WTC11 (cell line): ENCODE measurements at places on chromosomes 7 and 10.

DNA sequence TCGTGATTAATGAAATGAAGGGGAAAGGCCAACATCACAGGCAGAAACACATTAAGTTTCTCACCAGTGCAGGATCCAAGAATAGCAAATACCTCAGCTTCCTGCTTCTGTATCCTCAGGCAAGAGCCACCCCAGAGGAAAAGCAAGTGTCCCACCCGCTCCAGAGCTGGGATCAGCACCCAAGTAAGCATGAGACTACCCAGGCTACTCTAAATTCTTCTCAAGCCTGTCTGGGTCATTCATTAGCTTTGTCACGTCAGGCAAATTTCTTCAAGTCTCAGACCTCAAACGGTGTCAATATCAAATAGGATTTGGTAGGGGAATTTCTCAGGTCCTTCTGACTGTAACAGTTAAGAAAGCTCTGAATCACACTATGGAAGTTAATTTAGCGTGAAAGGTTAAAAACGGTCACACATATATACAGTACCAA is 59.0 kb downstream of the GNA12 start:
- H3K4me1 ChIP-seq: peaks cover 29% of the 10 kb centered on the region
- H3K36me3 ChIP-seq: peaks cover 53% of the 10 kb centered on the region

GRCh38 chr10:71044720-71045119 is 156.4 kb upstream of the PCBD1 start:
- no peak overlapping the region for H3K27ac ChIP-seq
- H3K4me1 ChIP-seq: peaks cover 8% of the 10 kb centered on the region
- H3K27me3 ChIP-seq: peaks cover 3% of the 10 kb centered on the region; the same call in 1 of the 2 replicates
- H3K36me3 ChIP-seq: no peaks in the 10 kb centered on the region
- no peak for DNase-seq
- no peak overlapping the region for H3K4me3 ChIP-seq

DNA sequence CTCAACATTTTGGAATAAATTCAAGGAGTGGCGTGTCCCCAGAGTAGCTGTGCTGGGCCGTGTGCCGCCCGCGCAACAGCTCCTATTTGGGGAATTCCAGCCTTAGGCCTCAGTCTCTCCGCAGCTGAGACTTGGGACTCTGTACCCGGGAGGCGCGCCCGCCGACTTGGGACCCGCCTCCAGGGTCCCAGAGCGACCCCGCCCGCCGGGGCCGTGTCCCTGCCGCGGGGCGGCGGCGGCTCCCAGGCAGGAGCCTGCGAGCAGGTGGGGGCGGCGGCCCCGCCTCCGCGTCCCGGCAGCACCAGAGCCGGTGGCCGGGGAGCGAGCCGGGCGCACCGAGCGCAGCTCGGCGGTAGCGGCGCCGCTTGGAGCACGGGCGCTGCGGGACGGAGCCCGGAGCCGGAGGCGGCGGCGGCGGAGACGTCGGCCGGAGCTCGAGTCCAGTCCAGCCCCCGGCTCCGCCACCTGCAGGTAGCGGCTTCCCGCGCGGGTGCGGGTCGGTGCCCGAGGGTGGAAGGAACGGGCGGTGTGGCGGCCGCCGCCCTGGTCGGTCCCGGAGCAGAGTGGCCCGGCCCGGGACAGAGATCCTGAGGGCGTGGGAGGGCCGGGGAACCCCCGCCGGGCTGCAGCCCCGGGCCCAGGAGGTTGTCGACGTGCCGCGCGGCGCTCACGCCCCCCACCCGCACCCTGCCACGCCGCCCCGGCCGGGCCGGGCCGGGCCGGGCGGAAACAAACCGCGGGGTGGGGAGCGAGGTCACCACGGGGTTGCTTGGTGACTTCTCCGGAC is at the start of gene WIPF3:
Gene WIPF3, plus strand, starts transcription at position 301 of the 787 bp plus-strand sequence. CDS start 28,217 bp downstream, outside the sequence.
- H3K27ac ChIP-seq: no peak within 1 kb of the TSS
- DNase-seq: peak; percentile 70
- peak within 1 kb of the TSS; percentile 74 for H3K4me3 ChIP-seq
- H3K27me3 ChIP-seq: peaks cover 46% of the 10 kb centered on the region
- peaks cover 20% of the 10 kb centered on the region for H3K4me1 ChIP-seq

DNA sequence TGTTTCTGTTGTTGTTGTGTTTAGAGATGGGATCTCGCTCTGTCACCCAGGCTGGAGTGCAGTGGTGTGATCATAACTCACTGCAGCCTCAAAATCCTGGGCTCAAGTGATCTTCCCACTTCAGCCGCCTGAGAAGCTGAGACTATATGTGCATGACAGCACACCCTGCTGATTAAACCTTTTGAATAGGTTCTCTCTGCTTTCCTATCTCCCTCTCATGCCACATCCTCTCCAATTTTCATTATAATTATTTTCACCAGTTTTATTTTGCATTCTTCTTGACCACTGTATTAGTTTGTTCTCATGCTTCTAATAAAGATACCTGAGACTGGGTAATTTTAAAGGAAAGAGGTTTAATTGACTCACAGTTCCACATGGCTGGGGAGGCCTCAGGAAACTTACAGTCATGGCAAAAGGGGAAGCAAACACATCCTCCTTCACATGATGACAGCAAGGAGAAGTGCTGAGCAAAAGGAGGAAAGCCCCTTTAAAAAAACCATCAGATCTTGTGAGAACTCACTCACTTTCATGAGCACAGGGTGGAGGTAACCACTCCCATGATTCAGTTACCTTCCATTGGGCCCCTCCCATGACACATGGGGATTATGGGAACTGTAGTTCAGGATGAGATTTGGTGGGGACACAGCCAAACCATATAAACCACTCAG is 12.9 kb downstream of the AGK start:
- H3K27me3 ChIP-seq: no peaks in the 10 kb centered on the region
- H3K27ac ChIP-seq: peak overlapping the region; percentile 12
- H3K4me3 ChIP-seq: no peak overlapping the region
- DNase-seq: peak; percentile 23
- H3K36me3 ChIP-seq: peaks cover 40% of the 10 kb centered on the region

DNA sequence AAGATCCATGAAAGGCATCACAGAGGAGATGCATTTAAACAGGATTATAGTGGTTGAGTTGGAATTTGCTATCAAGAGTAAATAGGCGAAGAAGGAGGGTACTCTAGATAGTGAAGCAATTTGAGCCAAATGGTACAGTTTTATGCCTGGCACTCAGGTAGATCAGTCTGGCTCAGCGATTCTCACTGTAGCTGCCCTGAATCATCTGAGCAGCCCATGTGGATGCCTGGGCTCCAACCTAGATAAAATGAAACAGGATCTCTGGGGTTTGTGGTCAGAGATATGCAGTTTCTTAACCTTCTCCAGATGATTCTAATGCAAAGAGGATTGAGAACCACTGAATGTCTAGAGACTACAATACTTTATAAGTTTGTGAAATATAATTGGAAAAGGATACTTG is 282.0 kb upstream of the FZD1 start:
- no peaks in the 10 kb centered on the region for H3K27me3 ChIP-seq

- H3K4me3 ChIP-seq: no peak overlapping the region
- peaks cover 1% of the 10 kb centered on the region for H3K4me1 ChIP-seq
- no peak overlapping the region for H3K27ac ChIP-seq
- no peak for DNase-seq
- 0 out of 2 replicates have a peak, but pooled peaks cover 2% of the 10 kb centered on the region for H3K36me3 ChIP-seq
Measured at GRCh38 chr7:142968229-142968628, 6.1 kb upstream of the KEL start.

- H3K27me3 ChIP-seq: peaks cover 4% of the 10 kb centered on the region; the same call in 1 of the 2 replicates
- no peak overlapping the region for H3K27ac ChIP-seq
- H3K4me3 ChIP-seq: no peak overlapping the region
- DNase-seq: no peak
- no peaks in the 10 kb centered on the region for H3K4me1 ChIP-seq
Measured at GRCh38 chr7:97845622-97846203, 26.5 kb downstream of the ASNS start.

DNA sequence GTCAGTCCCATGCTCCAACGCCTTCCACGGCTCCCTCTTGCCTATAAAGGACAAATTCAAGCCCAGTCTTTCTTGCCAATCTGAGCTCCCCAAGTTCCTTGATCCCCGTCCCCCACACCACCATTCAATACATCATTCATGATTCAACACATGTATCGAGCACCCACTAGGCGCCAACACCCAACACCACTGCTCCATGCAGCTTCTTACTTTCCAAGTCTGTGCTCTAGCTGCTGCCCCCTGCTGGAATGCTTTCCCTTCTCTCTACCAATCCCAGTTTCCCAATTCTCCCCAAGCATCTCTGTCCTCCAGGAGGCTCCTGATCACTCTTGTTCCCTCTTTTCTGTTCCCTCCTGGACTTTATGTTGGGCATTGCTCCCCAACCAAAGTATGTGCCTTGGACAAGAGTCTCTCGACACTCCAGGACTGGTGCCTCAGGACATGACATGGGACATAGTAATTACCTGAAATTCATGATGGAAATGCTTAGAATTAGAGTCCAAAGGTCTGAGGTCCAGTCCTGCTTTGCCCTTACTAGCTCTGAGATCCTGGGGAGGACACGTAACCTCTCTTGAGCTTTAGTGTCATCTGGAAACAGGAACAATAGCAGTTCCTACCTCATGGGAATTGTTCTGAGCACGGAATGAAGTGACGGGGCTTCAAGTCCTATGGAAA is 172.7 kb downstream of the NEURL1 start:
- H3K4me1 ChIP-seq: peaks cover 28% of the 10 kb centered on the region
- H3K4me3 ChIP-seq: no peak overlapping the region
- no peaks in the 10 kb centered on the region for H3K36me3 ChIP-seq
- H3K27me3 ChIP-seq: no peaks in the 10 kb centered on the region
- peak overlapping the region; percentile 73; the same call in 1 of the 2 replicates for H3K27ac ChIP-seq

DNA sequence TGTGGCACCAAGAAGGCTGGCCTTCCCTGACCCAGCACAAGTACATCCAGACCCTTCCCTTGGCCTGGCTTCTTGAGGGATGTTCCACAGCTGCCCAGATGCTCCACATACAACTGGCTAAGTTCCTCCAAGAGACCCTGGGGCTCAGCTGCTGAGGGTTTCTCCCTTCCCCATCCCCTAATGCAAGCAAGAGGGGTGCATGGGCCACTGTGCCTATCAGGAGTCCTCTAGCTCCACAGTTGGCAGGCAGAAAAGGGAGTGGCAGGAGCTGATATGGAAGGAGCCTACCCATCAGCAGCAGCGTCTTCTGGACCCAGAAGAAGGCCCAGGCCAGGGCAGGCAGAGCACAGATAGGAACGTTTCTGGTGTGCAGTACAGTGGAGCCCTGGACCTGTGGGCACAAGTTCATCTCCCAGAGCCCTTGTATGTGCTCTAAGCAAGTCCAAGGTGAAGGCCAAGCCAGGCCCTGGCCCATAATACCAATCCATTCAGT is 26.2 kb downstream of the VSIR start:
- H3K27ac ChIP-seq: no peak overlapping the region
- no peaks in the 10 kb centered on the region for H3K36me3 ChIP-seq
- H3K4me1 ChIP-seq: peaks cover 17% of the 10 kb centered on the region
- H3K27me3 ChIP-seq: no peaks in the 10 kb centered on the region
- no peak for DNase-seq

- no peaks in the 10 kb centered on the region for H3K27me3 ChIP-seq
- DNase-seq: no peak
- no peaks in the 10 kb centered on the region for H3K36me3 ChIP-seq
- H3K4me3 ChIP-seq: no peak overlapping the region
- H3K27ac ChIP-seq: no peak overlapping the region
Measured at GRCh38 chr7:85054306-85054705, 132.6 kb downstream of the SEMA3D start.

DNA sequence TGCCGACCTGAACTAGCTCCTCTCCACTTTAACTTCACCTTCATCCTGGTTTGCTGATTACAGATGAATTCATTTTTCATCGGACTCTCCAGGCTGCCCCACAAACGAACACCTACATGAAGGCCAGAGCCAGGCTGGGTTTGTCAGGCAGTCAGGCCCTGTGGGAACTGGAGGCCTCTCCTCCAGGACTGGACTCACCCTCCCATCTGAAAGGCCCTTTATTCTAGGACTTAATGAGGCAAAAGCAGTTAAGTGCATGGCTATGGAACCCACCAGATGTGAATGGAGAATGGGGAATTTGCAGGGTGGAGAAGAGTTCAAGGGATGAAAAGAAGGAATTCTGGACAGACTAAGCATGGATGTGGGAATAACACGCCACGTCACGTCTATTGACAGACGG is 170.8 kb downstream of the ARHGAP12 start:
- peaks cover 67% of the 10 kb centered on the region for H3K4me1 ChIP-seq
- DNase-seq: no peak
- peak overlapping the region; percentile 37 for H3K4me3 ChIP-seq
- H3K36me3 ChIP-seq: peaks cover 14% of the 10 kb centered on the region
- peaks cover 7% of the 10 kb centered on the region for H3K27me3 ChIP-seq
- peak overlapping the region; percentile 79 for H3K27ac ChIP-seq

- H3K4me1 ChIP-seq: peaks cover 50% of the 10 kb centered on the region
- no peaks in the 10 kb centered on the region for H3K36me3 ChIP-seq
- no peaks in the 10 kb centered on the region for H3K27me3 ChIP-seq
- DNase-seq: no peak
Measured at GRCh38 chr7:78175330-78176100, 376.9 kb downstream of the PHTF2 start.

DNA sequence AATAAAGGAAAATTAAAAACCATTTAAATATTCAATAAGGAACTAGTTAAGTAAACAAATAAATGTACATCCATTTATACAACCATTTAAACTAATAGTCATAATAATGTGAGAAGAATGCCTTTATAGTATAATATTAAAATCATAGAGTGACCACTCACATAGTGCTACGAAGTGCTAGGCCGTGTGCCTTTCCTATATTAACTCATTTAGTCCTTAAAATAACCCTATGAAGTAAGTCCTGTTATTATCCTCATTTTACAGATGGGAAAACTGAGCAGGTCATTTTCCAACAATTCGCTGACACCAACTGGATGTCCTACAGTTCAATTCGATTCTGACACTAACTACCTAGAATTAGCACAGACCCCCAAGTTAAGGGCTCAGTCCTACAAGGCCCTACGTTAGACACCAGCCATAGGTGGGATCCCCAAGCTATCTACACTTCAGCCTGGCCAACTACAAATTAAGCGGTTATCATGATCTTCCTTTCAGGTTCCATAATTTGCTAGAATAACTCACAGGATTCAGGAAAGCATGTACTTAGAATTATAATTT is 4.1 kb downstream of the STRIP2 start:
- no peaks in the 10 kb centered on the region; the same call in 1 of the 2 replicates for H3K36me3 ChIP-seq
- peaks cover 12% of the 10 kb centered on the region for H3K4me1 ChIP-seq
- no peak overlapping the region for H3K27ac ChIP-seq
- DNase-seq: no peak
- no peak overlapping the region for H3K4me3 ChIP-seq

DNA sequence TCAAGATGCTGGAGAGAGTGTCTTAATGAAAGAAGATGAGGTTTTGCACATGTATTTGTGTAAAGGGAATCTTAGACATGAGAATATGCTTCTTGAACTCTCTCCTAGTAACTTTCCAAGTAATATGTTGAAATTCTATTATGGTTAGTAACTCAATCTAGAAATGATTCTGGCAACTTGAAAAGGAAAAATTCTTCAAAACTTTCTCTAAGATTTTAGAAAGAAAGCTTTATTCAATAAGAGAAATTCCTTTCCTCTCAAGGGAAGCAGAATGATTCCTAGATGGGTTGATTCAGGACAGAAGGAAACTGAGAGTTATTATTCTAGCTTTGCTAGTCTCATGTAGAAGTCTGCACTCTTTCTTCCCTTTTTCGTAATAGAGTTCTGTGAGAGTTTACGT is 364.3 kb upstream of the PLXDC2 start:
- no peaks in the 10 kb centered on the region for H3K36me3 ChIP-seq
- DNase-seq: no peak
- H3K4me3 ChIP-seq: no peak overlapping the region
- H3K27ac ChIP-seq: no peak overlapping the region
- H3K27me3 ChIP-seq: no peaks in the 10 kb centered on the region
